Stimulated activated CD4-positive, alpha-beta T cell treated with anti-CD3 and anti-CD28 coated beads, Interleukin-12 subunit alpha, Interleukin-12 subunit beta, amount 100 ng/mL, for 24 hours (primary cell): ENCODE measurements at places on chromosomes 13 and 19.

DNA sequence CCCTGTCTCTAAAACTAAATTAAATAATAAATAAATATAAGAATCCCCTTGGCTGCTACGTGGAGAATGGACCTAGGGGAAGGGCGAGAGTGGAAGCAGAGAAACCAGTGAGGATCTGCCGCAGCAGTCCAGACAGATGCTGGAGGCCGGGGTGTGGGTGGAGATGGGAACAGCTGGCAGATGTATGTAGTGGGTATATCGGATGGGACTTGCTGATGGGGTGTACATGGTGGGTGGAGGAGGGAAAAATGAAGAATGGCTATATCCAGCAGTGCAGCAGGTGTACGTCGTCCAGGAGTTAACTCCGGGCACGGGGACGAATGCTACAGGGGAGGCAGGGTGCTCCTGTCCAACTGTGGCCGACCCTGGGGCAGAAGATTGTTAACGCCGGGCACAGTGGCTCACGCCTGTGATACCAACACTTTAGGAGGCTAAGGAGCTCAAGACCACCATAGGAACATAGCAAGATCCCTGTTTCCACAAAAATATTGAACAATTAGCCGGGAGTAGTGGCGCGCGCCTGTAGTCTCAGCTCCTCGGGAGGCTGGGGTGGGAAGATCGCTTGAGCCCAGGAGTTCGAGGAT lies 654 bp downstream of the CEP89 start:
- DNase-seq: no peak

- DNase-seq: no peak
Observed at GRCh38 chr13:109821103-109821502, 34.7 kb upstream of the IRS2 start.

GRCh38 chr13:95499811-95500712 lies 52.5 kb upstream of the CLDN10 start:
- no peak for DNase-seq

DNA sequence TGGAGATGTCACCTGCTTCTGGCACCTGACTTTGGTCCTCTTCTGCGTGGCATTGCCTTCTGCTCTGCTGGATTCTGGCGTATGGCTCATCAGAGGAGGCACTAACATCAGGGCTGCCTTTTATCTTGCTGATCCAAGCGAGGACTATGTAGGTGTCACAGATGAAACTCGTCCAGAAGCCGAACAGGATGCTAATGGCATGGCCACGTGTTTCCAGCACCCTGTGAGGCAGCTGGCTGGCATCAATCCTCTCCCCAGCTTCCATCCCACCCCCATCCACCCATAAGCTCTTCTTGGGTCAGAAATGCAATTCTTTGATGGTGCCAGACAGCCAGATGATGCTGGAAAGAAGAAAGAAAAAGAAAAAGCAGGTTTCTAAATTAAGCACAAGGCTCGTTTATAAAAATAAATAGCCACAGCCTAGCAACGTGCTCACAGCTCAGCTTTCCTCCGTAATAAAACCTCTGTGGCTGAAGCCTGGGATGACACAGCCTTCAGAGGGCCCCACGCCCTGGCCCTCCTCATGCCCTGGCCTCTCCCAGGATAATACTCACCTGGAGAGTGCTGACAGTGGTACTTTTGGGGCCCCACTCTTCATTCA lies 212.9 kb upstream of the SERP2 start:
- DNase-seq: no peak

DNA sequence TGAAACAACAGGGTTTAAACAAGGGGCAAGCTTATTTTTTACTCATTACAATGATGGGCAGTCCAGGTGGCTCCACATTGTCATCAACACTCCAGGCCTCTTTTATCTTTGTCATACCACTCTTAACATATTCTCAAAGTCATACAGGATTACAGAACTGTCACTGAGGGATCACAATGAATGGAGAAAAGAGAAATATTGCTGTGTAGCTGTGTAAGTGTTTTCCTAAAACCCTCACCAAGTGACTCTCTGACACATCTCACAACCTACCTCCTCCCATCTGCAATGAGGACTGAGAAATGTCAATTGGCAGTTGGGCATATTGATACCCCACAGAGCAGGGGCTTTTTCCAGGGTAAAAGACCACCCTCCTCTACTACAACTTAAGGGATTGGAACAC lies 562.1 kb downstream of the TBC1D4 start:
- no peak for DNase-seq

- DNase-seq: no peak
Observed at GRCh38 chr13:114268344-114269280, 12.8 kb upstream of the UPF3A start.

DNA sequence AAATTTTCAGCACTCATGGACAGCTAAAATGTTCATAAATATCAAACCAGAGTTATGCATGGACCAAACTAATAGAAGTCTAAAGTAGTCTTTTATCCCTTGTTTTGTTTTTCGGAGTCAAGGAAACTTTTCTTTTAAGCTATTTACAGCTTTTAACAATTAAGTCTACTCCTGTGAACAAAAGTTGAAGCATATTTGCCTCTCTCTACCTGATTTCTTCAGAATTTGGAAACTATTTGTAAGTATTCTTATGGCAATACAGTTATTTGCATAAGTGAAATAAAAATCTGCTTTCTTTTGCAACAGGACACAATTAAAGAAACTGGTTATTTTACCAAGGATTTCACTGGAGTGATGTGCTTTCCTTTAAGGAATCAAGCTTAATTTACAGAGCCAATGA lies 47.1 kb upstream of the ANKRD10 start:
- DNase-seq: no peak

DNA sequence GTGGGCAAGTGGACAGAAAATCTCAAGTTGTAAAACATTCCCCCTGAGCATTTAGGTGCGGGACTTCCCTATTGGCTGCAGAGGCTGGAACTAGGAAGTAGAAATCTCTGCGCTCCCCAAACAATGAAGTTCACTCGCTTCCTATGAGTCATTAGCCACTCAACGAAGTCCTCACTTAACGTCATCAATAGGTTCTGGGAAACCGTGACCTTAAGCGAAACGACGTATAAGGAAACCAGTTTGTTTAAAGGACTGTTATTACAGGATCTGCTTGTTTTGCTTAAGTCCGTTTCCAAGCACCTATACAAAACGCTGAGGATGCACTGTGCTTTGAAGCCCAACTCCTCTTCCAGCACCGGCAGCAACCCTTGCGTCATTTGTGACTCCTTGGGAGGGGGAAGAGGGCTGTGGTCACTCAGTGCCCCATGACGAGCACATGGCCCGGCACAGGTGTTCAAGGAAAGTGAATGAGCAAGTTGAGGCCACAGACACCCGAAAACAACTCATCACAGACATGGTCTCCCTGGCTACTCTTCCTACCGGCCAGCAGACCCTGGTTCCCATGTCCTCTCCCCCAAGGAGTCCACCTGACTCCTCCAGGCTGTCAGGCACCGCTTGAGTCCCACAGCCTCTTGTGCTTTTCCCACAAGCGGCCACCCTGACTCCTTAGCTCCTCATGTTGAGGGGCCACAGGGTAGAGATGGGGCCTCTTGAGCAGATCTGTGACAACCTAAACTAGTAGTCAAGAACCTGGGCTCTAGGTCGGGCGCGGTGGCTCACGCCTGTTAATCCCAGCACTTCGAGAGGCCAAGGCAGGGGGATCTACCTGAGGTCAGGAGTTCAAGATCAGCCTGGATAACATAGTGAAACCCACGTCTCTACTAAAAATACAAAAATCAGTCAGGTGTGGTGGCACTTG lies 4.8 kb downstream of the RPS16 start:
- peak; percentile 47 for DNase-seq

DNA sequence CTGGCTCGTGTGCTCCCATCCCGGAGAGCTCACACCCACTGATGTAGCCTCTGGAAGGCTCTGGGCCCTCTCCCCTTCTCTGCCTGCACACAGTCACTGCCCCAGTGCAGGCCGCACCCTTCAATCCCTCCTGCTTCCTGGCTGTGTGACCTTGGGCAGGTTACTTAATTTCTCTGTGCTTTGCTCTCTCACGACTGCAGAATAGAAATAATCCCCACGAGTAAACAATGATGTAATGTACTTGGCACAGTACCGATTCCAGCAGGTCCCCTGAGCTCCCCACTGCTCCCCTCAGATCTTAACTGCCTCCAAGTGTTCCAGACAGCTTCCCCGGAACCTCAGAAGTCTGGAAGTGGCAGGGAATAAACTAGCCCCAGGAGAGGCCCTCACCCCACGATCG lies 16.1 kb downstream of the LIG1 start:
- no peak for DNase-seq

GRCh38 chr19:6224308-6224675 lies 55.5 kb downstream of the MLLT1 start:
- DNase-seq: no peak

DNA sequence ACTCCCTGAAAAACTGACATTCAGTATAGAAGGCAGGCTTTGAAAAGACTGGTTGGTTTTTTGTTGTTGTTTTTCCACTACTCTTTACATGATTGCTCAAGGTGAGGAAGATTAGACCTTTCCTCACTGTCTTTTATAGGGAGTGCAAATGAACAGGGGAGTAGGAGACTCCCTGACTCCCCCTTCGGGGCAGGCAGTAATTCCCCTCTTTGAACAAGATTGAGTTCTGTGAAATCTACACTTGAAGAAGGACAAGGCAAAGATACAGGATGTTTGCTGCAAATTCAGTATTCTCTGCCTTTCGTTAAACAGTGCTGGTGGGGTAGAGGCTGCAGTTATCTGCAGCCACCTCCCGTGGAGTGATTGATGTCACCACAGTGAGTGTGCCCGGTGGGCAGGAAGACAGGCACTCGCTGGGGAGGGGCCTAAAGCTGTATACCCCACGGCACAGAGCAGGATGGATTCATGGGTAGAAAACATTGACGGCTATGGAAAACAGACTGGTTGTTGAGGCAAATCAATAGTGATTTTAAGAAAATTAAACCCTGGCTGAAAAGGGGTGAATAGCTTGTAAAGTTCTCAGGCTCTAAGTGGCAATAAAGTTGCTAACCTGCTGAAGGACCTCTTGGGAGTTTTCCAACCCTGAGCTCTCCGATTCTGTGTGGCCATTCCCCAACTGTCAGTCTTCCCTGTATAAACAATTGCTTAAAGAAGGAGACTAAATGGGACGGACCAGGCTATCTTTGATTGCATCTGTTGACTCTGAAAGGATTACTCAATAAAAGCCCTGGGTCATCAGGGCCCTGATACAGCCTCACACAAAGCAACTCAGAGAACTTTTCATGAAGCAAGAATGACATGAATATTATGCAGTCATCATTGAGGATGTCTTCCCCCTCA lies 308.3 kb downstream of the TBC1D4 start:
- no peak for DNase-seq

DNA sequence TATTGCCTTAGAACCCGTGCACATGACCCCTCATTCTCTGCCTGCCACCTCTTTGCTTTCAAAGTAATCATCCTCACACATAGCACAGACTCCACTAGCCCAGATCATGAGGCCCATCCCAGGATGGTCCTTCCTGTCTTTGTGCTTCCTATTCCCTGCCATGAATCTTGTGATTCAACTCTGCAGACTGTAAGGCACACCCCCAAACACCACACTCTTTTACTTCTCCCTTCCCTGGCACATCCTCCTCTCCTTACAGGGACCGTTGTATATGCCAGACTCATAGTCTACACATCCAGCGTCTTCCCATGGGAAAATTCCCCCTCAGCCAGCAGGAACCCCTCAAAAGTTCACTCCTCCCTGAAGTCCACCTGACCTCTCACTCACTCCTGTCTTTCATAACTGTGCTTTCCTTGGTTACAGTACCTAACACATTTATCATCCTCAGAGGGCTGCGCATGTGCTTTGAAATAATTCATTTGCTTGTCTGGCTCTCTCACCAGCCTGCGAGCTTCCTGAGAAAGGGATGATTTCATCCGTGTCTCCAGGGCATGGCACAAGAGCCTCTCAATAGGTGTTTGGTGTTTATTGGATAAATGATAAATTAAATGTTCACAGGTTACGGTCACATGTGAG lies 26.8 kb upstream of the LRCH1 start:
- no peak for DNase-seq

DNA sequence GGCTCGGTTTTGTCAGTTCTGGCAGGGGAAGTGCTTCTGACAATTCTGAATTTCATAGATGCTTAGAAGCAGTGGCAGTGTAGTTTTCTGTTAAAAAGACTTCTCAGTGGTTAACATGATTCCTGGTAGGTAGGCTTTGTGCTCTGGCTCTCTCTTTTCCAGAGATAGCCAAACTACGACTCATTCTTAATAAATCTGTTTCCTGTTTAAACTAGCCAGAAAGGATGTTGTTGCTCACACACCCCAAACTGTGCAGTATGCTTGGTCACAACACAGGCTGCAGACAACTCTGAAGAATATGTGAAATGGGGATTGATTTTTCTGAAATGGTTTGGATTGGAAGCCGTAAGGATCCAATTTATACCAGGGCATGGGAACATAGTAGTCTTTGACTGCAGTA lies 711.5 kb downstream of the PCDH17 start:
- no peak for DNase-seq

DNA sequence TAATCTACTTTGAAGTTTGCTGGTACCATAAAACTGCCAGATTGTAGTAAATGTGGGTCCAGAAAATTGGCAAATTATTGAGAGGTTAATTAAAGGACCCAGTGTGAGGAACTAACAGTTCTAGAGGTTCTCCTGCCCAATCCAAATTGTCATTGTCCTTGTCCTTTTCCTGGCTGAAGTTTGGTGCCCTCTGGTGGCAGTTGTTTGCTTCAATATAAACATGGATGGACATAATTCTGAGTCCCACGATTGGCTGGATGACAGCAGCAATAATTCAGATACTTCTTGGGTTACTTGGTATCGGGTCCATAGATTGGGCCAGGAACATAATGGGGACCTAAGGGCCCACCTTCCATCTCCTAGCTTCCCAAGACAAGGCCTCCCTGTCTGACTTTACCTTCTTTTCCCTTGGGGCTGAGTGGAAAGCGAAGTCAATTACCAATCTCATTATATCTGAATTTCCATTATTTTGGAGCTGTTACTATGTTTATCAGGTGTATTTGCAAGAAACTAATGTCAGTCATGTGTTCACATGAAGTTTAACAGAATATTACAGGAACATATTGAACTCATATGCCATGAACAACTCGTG lies 33.8 kb upstream of the GARRE1 start:
- peak; percentile 24 for DNase-seq

GRCh38 chr19:49271080-49271753 lies 53.8 kb downstream of the SLC6A16 start:
- no peak for DNase-seq

- no peak for DNase-seq
Observed at GRCh38 chr13:78660495-78660857, 1.5 kb upstream of the OBI1 start.

DNA sequence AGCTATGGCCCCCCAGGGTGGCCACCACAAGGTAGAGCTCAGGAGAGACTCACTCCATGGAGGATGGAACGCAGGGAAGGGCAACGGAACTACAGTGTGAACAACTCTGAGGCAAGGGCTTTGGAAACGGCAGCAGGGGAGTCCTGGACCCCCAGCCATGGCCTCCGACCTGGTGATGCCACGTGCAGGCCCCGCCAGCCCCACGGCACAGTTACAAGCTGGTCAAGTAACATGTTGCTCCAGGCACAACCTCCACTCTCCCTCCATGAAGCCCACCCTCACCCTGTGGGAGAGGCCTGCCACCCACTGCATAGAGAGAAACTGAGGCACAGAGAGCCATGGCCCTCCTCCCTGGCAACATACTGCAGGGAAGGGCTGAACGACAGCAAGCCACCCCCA lies 9.1 kb upstream of the CERS1 start:
- DNase-seq: no peak
